Activated gamma-delta T cell treated with Interleukin-2 at 50 U/mL for 16 hours (primary cell): ENCODE measurements at places on chromosomes 5 and 9.

DNA sequence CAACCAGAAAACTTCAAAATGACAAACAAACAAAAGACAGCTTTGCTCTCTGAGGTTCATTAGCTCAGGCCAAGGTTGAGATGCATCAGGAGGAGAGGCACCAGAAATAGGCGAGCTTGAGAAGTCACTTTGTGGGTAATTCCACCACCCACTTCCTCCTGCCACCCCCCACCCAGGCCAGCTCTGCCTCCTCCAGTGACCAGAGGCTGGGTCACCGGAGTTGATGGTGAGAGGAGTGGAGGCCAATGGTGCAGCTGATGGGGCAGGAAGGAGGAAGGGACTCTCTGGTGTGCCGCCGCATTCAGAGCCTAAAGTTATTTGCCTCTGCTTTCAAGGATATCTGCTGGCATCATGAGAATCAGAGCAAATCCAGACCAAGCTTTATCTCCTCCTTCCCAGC, 73.8 kb upstream of the ASTN2 start:
- DNase-seq = no peak

DNA sequence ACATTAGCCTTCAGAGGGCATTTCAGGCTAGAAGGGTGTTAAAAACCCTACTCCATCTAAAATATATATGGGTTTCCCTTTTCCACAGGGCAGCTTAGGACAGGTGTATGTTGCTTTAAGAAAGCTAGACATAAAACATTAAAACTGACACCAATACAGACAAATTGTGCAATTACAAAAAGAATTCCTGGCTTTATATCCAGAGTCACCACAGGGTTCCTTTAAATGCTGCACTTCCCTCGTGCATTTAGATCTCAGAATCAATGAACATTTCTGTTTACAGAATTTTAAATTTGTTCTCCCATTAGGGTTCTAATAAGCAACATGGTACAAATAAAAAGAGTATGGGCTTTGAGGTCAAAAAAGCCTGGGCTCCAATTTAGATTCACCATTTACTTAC, 170.2 kb downstream of the MAPKAP1 start:
- DNase-seq = no peak

DNA sequence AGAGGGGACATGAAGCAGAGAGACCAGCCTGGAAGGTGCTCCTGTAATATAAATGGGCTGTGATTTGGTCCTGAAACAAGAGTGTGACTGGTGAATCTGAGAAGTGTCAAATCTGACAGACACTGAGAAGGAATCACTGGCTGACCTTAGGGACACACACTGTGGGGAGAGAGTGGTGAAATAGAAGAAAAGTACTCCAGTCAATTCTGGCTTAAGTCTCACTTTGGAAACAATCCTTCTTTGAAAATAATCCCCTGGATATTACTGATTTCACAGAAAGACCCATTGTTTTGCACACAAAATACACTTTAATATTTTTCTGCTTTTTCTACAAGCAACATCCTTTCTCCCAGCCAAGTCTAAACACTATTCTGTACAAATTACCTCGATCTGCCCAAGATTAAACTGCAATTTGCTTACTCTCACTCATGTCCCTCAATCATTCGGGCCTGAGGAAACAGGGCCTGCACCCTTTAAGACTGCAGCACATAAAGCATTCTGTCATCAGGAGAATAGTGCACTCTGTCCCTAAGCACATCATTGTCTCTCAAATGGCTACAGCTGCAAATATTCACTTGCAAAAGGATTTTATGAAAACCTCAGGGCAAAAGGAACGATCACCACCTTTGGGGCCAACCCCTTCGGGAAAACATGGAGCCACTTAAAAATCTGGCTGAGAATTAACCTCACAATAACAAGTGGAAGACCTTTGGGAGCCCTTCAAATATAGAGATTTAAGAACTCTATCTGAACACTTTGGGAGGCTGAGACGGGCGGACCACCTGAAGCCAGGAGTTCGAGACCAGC, 68.6 kb downstream of the MAPKAP1 start:
- no peak for DNase-seq

DNA sequence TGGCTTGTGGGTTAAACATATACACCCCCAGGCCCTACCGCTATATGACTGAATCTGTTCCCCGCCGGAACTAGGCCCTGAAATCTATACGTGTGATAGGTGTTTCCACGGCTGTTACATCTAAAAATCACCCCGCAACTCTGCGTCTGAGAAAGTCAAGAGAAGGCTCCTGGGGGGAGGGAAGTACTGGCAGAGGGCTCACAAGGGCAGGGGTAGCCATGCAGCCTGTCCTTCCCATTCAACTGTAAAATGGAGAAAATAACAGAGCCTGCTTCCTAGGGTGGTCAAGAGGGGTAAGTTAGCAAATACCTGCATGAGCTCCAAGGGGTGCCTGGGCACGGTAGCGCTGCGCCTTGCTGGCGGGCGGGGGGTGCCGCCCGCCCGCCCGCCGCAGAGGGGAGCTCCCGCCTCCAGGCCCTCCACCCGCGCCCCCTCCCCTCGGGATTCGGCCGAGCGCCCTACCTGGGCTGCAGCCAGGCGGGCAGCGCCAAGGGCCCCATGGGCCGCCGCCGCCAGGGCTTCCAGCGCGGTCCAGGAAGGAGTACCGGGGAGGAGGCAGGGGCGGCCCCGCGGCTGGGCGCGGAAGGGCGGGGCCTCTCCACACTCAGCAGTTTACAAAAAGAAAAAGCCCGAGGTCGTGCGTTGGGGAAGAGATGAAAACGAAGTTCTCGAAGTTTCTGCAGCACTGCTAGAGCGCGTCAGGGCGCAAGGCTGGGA, at the start of gene HACD4:
Gene HACD4 (minus strand): TSS at position 550 of the 717 bp plus-strand sequence. CDS start 50 bp downstream, at position 500.
- DNase-seq = peak; percentile 62

GRCh38 chr5:134994560-134995156, 27.0 kb downstream of the CATSPER3 start:
- no peak for DNase-seq

DNA sequence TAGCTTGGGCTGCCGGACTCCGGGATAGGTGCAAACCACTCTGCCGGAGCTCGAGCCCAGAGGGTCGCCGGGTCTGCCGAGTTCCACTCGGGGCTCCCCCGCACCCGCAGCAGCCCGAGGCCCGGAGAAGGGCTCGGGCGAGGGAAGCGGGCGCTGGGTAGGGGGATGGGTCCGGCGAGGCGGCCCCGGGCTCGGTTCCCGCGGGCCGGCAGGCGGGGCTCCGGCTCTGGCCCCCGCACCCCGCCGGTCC, 507 bp downstream of the RICTOR start:
- no peak for DNase-seq

DNA sequence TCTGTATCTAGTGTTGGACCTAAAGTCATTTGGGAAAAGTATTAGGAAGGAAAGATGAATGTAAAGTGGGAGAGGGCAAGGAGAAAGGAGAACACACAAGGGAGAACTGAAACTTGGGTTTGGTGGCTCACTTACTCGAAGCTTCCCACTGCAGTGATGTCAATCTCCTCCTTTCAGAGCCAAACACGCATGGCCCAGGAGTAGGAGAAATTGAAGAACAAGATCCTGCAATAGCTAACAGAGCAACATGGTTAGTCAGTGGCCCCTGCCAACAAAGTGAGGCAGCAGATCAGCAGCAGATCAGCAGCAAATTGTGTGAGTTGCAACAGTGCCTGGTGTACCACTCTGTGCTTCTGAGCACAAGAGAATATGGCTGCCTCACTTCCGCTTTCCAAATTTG, 366.4 kb downstream of the PSAT1 start:
- no peak for DNase-seq

DNA sequence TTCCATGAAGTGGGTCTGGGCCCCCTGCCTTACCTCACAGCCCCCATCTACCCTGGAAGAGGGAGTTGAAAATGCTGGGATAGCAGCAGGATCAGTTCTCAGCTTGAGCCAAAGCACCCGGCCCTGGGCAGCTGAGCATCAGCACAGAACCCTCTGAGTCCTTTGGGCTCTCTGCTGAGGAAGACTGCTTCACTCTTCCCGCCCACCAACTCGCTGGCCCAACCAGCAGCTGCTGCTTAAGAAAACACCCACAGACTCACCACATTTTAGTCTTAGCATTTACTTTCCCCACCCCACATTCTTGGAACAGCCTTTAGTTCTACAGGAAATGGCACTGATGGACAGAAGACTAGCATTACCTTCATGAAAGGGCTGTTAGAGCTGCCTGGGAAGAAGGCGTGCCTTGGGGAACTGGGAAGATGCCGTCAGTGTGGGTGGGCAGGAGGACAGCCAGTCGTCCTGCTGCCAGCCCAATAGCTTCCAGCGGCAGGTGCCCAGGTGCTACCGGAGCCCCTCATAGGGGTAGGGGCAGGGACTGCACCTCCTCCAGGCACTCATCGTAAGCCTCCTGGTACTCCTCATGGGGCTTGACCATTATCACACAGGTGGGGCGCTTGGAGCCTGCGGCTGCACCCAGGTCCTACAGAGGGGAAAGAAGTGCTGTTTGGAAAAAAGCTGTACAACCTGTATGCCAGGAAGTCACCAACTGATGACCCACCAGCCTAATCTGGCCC, 4.3 kb downstream of the NHP2 start:
- no peak for DNase-seq

DNA sequence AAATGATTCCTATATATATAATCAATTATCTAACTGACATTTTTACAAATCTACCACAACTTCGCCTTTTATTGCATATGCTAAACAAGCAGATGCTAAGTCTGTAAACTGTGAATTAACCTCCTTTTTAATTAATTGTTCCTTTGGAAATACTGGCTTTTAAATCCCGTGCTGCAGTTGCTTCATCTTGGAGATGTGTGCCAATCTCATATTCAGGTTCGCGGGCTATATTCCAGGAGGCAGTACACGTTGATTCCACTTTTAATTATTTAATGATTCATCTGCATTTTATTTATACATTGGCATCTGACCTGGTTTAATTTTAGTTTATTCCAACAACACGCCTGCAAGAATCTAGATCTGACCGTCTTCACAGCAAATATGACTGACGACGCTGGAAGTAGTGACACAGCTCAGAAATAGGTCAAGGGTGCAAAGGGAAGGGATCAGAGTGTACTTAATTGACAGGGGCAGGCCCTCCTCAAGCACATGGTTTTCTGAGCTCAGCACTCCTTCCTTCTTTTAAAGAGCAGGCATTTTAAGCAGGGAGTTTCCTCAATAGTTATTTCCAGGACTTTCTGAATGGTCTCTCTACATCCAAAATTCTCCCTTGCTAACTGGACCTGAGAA, 125.2 kb downstream of the GLIS3 start:
- DNase-seq = no peak

- no peak for DNase-seq
Measured at GRCh38 chr9:110532908-110533665, 46.5 kb downstream of the SVEP1 start.

DNA sequence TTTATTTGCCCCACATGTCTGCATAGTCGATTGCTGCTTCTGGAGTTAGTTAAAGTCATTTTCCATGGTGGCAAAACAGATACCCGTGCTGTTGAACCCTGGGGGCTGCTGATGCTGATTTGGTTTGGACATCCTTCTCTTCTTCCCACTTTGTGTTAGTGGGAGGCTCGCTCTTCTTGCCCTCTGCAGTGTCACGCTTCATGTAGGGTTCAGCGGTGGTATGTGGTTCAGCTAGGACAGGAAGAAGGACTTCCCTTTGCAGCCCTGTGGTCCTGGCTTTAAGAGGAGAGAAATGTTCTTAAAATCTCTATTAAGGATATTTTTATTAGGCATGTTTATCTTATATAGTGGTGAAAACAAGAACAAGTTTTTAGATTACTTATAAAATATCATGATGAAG, 36.2 kb downstream of the SLC36A1 start:
- no peak for DNase-seq

DNA sequence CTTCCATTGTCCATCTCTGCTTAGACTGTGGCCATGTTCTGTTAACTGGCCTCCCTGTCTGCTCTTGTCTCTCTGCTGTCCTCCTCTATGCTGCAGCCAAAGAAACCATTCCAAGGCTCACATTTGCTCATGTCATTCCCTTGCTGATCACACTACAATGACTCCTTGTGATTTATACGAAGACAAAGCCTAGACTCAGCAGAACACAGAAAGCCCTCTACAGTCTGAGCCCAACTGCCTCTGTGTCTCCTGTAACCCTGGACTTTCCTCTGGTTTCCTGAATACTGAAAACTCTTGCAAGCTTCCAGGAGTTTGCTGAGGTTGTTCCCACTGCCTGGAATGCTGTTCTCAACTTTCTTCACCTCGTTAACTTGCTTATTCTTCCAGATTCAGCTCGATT, 191.8 kb downstream of the TMEM38B start:
- no peak for DNase-seq

DNA sequence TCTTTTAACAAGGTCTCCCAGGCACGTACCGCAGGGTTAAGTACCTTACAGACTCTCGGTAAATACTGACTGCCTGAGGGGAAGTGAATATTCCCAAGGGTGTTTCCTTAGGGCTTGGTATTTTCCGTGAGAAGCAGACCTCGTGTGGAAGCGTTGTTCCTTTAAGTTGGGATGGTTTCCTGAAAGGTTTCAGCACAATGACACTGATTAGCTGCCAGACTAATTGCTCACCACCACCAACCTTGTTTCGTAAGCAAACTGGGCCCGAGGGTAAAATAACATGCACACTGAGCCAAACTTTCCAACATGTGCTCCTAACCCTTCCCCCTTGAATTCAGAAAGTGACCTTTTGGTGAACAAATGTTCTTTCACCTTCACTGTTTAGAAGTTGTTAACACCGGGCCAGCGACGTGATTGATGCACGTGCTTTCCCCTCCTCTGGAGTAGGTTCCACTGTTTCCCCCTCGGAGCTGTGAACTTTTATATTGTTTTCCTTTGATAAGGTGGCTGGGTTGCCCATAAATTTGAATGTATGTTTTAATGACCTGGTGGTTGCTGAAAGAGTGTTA, 128.1 kb upstream of the RPS23 start:
- DNase-seq = no peak

GRCh38 chr9:14435871-14436270, 121.9 kb upstream of the NFIB start:
- DNase-seq = no peak

GRCh38 chr5:170154297-170154696, 48.6 kb downstream of the FOXI1 start:
- DNase-seq = no peak

GRCh38 chr5:153158608-153159007, 331.9 kb upstream of the GRIA1 start:
- no peak for DNase-seq

- DNase-seq = no peak
Measured at GRCh38 chr5:149374303-149374702, 4.8 kb downstream of the IL17B start.

DNA sequence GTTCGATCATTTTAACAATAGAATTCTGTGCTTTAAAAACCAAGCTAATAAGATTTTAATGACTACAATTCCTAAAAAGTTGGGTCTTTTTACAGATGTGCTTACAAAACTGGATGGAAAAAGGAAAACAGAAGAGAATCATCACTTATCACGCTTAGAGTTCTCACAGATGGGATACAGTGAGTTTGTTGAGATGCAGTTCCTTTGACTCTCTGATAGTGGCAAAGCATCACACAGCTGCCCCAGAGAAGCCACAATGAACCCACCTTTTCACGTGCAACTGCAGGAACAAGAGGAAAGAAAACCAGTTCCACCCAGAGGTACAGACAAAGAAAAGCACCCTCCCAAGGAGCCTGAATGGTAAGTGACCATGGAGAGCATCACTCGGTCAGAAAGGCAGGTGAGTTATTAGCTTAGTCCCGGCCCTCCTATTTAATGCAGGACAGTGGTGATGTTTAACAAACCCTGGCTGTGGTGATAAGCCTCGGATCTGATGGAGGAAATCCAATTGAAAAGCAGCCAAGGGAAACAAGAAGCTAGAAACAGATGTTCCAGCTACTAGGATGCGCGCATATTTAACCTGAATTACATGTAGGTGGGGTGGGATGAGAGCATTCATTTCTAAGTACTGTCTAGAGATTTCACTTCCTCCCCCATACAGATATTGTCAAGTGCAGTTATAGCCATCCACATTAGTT, 167.7 kb downstream of the TARS1 start:
- no peak for DNase-seq

GRCh38 chr5:1021136-1021968, 12.8 kb downstream of the NKD2 start:
- DNase-seq = no peak
